ENCODE measurements at places on chromosomes 7 and 10.
A peak's percentile ranks its signal among the peaks of the same experiment; 100 is the strongest.

- no peak for DNase-seq
Observed at GRCh38 chr10:103501186-103501585, 7.7 kb downstream of the NEURL1 start.

DNA sequence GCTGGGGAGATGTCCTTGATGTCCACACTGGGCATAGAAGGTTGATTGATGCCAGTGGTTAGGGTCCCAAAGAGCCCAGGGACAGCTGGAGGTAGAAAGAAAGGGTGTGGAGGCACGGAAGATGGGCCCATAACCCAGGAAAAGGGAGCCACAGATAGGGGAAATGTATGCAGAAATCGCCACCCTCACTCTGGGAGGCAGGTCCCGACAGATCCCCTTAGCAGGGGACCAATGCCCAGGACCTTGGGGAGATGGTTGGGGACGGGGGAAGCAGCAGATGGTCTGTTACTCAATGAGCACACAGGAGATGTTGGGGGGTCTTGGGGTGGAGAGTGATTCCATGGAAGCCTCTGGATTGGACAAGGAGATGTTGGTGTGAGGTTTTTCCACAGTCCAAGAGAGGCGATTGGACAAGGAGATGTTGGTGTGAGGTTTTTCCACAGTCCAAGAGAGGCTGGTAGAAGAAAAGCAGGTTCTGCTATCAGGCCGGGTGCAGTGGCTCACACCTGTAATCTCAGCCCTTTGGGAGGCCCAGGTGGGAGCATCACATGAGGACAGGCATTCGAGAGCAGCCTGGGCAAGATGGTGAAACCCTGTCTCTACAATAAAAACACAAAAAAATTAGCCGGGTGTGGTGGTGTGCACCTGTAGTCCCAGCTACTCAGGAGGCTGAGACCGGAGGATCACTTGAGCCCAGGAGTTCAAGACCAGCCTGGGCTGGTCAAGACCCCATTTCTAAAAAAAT, 7.0 kb upstream of the PPP1R35 start:
- no peak for DNase-seq

DNA sequence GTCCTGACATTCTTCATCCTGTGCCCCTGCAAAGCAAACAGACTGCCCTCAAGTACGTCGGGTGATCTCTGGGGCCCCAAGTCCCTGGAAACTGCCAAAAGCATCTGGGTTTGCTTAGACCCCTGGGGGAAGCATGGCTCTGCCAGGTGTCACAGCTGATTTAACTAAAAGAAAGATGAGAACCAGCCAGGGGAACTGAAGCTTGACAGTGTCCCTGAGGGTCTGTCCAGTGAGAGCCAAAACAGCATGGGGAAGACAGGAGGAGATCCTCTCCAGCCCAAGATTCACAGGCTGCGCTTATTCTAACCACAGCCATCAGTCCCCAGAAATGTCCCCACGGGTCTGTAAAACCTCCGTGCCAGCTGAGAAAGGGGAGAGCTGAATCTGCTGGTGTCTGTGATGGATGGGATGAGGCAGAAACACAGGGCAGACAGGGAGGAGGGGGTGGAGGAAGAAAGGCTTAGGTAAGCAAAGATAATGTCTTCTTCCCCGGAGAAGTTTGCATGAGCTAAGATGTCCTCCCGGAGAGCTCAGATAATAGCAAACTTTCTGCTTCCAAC, 21.3 kb downstream of the CCDC3 start:
- DNase-seq: no peak

DNA sequence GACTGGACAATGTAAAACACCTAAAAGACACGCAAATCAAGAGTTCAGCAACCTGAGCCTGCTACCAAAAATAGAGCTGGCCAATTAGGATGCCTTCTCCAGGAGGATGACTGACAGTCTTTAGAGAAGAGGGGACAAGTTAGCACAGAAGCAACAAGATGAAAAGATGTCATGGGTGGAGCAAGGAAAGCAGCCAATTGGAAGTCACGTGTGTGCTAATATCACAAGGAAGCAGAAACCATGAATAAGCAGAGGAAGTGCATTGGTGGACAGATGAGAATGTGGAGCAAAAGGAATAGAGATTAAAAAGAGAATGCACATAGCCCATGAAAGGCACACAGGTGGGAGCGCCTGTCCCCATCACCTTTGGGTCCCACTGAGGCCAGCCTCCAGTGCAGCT, 148.1 kb downstream of the SLC25A13 start:
- DNase-seq: no peak

DNA sequence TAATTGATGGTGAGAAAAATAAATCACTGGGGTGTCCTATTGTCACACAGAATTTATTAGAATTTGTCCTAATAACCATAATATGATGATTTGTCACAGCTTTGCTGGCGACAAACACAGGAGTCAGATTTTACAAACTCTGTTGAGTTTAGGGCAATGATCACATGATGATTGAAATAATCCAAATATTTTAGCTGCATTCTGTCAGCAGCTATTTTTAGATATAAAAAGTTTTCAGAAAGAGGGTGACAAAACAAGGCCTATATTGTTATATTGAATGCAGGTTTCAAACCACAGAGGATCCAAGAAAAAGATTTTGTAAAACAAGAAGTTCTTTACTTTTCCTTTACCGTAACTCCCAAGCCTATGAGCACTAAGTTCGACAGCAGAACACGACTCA, 178.8 kb downstream of the ADAM12 start:
- no peak for DNase-seq

DNA sequence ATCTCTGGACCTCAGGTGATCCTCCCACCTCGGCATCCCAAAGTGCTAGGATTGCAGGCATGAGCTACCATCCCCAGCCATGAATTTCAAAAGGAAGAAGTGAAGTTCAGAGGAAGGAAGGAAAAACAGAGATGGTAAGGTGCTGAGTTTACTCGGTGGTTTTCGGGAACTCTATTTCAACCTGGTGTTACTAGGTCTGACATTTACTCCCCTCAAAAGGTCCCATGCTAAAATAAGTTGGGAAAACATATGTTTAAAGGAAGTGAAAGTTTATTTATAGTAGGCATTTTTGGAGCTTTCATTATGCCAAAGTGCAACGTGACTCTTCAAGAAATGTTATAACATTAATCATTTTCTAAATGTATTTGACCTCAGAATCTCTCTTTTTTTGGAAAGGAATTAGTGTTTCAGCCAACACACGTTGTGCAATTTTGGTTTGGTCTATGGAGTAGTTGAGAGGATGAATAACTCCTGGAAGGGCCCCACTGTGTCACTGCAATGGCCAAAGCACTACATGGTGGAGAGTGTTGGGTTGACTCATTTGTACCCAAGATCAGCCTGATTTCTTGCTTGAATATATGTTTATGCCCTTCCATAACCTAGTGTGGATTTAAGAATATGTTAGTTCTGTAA, 114.7 kb upstream of the FAM171A1 start:
- DNase-seq: no peak

GRCh38 chr10:88820748-88821401, 18.3 kb downstream of the LIPM start:
- peak; percentile 52 for DNase-seq

GRCh38 chr10:112758961-112759360, 191.1 kb upstream of the TCF7L2 start:
- no peak for DNase-seq

DNA sequence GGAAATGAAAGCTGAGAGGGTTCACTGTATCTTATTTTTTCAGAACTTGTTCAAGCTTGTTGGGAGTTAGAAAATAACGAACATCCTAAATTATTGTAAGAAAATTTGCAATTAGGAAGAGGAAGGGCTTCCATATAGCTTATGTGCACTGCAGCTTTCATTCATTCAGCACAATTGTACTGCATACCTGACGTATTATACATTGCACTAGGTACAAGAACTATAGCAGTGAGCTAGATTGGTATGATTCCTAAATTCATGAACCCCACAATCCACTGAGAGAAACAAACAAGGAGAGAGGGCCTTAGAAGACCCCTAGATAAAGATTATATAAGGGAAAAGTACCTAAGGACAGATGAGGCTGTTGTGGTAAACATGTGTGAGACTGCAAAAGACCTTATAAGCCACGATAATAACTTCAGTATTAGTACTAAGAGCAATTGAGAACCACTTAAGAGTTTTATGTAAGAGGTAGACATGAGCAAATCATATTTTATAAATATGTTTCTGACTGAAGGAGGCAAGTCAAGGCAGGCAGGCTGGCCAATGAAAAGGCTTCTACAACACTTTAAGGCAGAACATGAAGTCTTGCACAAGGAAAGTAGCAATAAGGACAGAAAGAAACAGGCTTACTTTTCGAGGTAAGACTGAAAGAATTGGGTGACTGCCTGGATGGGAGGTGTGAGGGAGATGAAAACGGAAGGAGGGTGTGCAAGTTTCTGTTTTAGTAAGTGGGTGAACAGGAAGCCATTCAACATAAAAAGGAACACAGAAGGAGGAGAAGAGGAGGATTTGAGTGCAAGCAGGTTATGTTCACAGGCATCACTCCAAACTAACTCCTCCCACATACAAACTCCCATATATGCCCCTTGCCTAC, 77.9 kb upstream of the LRRN3 start:
- no peak for DNase-seq

DNA sequence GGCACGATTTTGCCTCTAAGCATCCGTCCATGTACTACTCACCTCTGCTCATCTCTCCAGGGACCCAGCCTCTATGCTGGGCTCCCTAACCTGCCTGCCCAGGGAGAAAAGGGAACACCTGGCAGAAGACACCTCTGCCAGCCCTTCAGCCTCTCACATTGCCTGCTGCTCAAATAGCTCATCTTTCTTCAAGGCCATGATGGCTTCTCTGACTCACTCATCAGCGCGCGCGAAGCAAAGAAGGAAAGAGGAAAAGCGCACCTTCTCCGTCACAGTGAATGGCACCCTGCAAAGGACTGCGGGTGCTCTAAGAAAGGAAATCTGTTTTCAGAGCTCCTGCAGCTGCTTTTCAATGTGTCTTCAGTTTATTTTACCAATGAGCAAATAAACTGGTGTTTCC, 174.0 kb downstream of the PRKAG2 start:
- no peak for DNase-seq

- no peak for DNase-seq
Observed at GRCh38 chr7:51369746-51370145, 53.1 kb upstream of the COBL start.

All from LNCaP clone FGC (cell line).